ENCODE measurements at places on chromosomes 6 and 20. TPM values are rescaled to one million over a fixed set of nuclear protein-coding genes. Genes with fewer than 3 reads are reported as not detected.

The SEC23B gene
- 27.1 TPM for total RNA-seq

The EDN3 gene
- not detected for total RNA-seq

The TOMM6 gene
- 81.5 TPM for total RNA-seq

- no peak for DNase-seq
Observed at GRCh38 chr6:13183415-13184088, 144.8 kb downstream of the TBC1D7 start.

GRCh38 chr6:139777202-139777970 lies 402.9 kb upstream of the CITED2 start:
- no peak for DNase-seq

- DNase-seq = no peak
Observed at GRCh38 chr20:15675061-15675514, 898.2 kb downstream of the KIF16B start.

GRCh38 chr6:118652051-118652615 lies 742 bp upstream of the CEP85L start:
- no peak for DNase-seq

DNA sequence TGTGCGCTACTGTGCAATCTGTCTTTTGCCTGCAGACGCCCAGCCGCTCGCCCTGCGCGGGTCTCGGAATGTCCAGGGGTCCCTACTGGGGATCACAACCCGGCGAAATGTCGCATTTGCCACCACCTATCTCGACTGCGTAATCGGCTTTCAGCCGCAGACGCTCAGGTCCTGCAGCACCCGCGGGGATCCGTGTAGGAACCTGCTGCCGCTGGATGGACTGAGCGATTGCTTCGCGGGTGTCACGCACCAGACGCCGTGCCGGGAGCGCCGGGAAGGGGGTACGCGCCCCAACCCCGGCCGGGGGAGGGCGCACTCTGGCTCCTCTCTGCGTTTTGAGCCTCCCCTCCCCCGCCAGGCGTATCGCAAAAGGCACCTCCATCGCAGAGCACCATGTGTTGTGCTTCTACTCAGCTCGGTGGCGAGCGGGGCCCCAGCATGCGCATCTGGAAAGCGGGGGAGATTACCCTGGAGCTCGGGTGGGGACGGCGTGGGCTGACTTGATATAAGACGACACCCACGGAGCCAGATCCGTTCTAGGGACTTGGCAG lies 747 bp upstream of the PTPRA start:
- DNase-seq = peak; percentile 45
